Osteocyte (in vitro differentiated cells): ENCODE measurements at places on chromosomes 6 and 20.

DNA sequence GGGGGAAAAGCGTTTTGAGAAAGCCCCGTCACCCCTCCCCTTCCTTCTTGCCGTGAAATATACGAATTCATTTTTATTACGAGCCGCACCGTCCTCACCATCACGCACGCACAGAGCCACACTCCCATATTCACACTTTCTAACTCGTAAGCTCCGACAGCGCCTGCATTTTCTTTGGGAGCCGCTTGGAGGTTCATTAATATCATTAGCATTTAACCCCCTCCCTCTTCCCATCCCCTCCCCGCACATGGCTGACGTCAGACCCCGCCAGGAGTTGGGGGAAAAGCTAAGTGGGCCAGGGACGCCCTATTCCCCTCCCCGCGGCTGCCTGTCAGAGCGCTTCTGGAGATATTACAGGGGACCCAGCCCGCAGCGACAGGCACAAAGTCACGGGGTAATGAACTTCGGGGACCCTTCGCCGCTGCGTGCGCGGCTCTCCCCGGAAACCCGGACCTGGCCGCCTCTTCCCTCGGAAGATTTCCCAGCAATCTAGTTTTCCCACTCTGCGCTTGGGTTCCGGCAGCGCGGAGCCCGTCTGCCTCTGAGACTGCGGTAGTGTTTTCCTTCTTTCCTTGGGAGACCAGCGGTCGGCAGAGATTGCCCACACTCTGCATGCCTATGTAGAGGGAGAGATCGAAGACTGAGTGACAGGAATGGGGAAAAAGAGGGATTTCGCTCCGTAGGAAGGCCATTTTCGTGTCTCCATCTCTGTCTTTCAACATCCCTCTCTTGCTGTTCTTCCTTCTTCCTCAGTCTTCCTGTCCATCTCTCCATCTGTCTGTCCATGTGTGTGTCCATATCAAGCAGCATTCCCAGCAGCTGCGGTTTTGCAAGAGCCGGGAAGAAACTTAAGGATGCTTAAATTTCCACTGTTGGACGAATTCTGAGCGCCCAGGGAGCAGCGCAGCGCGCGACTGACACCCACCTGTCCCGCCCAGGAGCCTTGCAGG, at the start of gene NR2E1:
TSS of gene NR2E1 (plus strand) at position 309 of the 950 bp plus-strand sequence. CDS start 744 bp downstream, outside the sequence.
- no peak for DNase-seq

- no peak for DNase-seq
Observed at GRCh38 chr6:21648475-21649050, 55.0 kb downstream of the SOX4 start.

- no peak for DNase-seq
Observed at GRCh38 chr20:38294076-38294591, 9.8 kb upstream of the BPI start.

DNA sequence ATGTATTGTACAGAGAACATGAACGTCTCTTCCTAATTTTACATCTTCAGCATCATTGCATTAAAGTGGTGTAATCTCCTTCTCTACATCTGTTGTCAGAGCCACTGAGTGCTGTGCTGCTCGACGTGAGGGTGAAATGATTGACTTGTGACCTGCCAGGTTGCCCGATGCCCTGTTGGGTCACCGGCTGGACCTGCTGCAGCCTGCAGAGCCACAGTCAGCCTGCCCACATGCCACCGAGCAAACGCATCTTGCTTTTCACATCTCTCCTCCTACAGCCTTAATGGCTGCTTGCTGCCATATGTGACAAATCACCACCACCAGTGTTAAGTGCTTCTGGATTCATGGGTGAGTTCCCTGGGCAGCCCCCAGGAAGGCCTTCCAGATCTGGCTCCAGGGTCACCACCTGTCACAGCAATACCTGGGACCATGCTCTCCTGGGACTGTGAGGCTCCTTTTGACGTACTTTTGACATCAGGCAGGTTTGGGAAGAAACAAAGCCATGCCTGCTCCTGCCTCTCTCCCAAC, 80.3 kb downstream of the ASXL1 start:
- no peak for DNase-seq

DNA sequence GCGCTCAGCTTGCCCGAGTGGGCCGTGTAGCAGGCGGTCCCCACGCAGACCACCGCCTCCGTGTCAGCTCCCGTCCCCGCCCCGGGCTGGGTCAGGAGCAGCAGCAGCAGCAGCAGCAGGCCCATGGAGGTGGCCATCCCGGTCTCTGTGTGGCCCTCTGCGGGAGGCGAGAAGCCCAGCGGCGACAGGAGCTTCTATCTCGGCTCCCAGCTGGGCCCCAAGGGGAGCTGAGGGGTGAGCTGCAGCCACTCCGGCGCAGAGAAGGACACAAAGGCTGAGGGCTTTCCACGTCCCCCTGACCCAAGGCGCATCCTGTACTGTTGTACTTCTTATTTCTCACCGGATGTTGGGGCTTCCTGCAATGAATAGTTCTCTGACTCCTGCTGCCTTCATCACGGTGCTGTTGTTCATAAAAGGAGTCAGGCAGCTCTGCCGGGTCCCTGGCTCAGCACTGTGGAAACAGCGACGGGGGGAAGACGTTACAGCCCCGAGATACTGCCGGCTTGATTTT, at the start of gene CD93:
TSS of gene CD93 (minus strand) at position 269 of the 511 bp plus-strand sequence. CDS start at position 137, 132 bp downstream.
- peak; percentile 80 for DNase-seq

DNA sequence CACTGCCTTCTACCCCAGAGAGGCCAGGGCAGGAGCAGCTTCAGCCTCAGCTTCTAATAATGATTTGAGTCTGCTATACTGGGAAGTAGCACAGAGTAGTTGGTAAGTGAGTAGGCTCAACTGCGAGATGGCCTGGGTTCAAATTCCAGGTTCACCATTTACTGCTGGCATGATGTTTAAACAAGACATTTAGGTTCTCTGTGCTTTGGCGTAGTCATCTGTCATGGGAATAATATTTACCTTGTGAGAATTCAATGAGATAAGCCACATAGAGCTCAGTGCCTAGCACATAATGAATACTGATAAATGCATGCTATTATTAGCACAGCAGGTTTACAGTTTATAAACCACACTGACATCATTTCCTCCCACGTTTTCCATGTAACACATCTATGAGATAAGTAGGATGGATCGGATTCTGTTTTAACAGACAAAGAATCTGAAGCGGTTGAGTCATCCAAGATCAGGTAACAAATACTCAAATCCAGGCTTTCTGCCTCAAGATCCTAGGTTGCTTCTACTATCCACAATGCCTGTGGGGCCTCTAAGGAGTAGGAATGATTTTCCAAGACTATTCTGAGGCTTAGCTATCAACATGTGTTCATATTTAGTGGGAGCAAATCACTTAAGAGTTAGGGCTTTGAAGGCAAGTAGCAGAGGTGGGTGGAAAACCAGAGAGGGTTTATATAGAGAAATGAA, 72.9 kb upstream of the DTNBP1 start:
- DNase-seq, result no peak

GRCh38 chr20:51122931-51123658, 100.2 kb upstream of the KCNG1 start:
- DNase-seq, result no peak
